ENCODE measurements at places on chromosomes 7 and 10.

- DNase-seq: no peak
Observed at GRCh38 chr10:82692458-82692857, 817.5 kb downstream of the NRG3 start.

GRCh38 chr10:89799573-89799972 lies 98.2 kb downstream of the KIF20B start:
- DNase-seq: no peak

DNA sequence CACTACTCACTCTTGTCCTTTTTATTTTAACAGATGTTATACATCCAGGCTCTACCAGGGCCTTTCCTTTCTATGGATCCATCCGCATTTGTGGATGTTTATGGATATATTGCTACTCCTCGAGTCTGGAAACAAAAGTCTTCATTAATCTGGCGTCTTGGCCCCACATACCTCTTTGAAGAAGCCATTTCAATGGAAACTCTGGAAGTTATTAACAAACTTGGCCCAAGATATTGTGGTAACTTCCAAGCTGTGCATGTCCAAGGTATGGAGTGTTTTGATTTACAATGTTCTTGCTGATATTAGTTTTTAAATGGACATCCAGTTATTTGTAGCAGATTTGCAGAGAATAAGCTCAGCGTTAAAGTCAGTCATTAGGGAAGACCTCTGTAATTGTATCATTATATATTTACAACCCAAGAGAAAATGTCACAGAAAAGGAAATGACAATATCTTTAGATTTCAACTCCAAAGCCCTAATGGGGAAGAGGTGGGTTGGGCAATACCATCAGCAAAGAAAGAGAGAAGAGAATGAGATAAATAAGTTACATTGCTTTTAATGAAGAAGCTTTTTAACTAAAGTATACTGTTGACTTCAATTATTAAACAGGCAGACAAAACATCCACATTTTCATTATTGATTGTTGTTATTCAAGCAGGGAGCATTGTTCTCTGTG lies 102.1 kb downstream of the WDFY4 start:
- DNase-seq: no peak

DNA sequence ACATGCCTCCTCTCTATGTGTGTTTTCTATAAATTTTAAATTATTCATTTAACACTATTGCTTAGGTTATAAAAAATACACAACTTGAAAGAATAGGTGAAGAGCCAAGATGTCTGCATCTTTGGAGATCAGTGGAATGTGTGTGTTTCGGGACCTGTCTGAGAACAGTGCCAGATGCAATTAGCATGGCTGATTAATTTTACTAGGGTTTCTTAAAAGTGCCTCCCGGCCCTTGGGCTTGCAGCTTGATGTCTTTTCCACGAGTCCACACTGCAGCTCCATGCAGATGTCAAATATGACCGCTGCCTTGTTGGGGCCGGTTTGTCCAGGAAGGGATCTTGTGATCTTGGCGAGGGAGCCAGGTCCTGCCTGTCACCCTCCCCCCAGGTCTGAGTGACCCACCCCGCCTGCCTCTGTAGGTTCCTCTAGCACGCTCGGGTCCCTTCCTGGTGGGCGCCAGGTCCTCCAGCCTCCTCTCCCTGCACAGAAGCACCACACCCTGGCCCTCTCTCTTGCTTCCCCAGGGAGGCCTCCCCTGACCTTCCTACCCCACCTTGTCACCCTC lies 20.7 kb downstream of the LHPP start:
- no peak for DNase-seq

DNA sequence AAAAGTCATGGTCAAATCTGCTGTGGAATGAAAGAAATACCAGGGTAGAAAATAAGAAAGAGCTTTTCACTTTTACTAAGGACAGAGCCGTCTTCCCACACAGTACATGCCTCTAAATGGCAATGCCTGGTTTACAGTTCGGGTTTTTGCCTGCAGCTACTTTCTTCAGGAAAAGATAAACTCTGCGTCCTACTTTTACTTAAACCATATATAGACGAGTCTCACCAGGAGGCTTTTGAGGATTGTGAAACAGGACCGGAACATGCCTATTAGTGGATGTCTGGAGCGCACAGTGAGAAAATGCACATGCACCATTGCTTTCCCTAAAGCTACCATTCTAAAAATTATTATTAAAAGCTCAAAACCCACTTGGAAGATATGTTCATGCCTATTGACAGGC lies 70.5 kb downstream of the KLF6 start:
- DNase-seq: no peak
